ENCODE measurements at places on chromosomes 3 and 15.

- no peak for DNase-seq
Observed at GRCh38 chr3:66073464-66074141, 34.9 kb upstream of the MAGI1 start.

DNA sequence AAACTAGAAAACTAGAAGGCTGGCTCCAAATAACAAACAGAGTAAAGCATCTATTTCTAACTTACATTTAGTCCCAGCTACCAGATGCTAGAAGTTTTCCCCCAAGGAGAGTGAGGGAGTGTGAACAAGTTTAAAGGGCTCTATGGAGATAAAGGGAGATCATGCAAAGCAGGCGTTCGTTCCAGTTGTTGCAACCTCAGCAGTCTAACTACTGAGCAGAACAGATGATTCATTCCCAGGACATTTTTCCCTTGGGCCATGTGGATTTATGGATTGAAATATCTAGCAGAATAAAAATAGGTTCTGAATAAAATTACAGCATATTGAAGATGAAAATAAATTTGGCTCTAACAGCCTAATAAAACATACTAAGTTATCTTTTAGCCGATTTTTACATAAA is 154.8 kb upstream of the TTC14 start:
- no peak for DNase-seq

GRCh38 chr3:150681057-150681456 is 22.7 kb downstream of the ERICH6 start:
- no peak for DNase-seq

DNA sequence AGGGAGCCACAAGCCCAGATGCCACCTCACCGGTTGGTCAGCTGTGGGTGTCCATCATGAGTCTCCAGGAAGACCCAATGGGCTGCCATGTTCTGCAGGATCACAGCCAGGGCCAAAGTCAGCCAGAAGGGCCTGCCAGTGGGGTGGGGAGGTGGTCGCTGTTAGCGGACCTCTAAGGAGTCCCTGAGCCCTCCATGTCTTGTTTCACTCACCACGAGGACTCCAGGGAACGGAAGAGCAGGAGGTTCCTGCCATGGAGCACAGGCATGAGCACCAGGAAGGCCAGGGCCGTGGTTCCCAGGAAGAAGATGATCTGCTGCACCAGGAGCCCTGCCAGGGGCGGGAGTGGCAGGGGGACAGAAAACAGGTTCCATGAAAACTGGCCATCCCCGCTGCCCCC is 8.6 kb downstream of the ISLR start:
- no peak for DNase-seq

DNA sequence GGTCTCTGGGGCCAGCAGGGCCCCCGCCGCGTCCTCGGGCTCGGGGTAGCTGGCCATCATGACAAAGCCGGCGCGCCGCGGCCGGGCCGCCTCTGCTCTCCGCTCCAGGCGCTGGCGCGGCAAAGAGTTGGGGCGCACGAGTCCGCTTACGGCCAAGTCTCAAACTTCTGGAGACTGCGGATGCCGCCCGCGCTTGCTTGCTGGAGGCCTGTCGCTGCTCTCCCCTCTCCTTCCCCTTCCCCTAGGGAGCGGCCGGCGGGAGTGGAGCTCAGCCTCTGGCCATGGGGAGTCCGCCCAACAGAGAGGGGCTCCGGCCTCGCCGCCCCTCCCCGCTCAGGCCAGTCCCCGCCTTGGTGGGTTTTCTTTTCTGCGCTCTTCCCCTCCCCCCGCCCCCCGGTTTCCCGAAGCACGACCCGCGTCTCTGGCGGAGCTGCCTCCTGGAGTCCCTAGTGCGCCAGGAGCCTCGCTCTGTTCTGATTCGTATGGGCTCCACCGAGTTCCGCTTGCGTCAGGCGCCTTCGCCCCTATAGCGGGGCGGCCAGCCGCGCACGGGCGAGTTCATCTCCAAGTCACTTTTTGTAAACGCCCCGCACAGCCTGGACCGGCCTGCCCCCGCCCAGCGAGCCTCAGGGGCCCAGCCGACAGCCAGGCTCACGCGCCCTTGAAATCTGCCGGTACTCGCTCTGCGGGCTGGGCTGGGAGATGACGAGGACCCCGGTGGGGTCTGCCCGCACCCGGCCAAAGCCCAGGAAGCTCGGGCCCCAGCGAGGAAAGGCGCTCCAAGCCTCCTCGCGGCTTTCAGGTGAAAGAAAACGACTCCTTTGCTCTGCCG is at the start of the genes FOXL2 and FOXL2NB:
TSS of gene FOXL2 (minus strand) at position 475 of the 832 bp plus-strand sequence. CDS start at position 60, 415 bp downstream.
TSS of gene FOXL2NB (plus strand) at position 555 of the 832 bp plus-strand sequence. CDS start at position 703, 148 bp downstream.
- DNase-seq, result no peak

- no peak for DNase-seq
Observed at GRCh38 chr15:52114261-52115055, 1.9 kb upstream of the BCL2L10 start.

DNA sequence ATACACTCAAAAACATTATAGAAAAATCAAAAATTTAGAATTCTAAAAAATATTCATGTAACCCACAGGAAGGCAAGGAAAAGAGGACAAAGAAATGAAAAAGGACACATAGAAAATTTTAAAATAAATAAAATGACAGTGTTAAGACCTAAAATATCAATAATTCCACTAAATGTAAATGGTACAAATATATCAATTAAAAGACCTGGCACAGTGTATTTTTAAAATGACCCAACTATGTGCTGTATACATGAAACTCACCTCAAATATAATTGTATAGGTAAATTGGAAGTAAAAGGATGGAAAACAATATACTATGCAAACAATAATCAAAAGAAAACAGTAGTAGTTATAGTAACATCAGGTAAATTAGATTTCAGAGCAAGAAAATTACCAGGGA is 10.1 kb upstream of the FBXW12 start:
- DNase-seq, result no peak

- DNase-seq, result no peak
Observed at GRCh38 chr3:40985195-40985594, 214.1 kb upstream of the CTNNB1 start.

Measured in activated CD4-positive, alpha-beta T cell treated with anti-CD3 and anti-CD28 coated beads, Interleukin-2, amount 50 U/mL, for 4 hours (primary cell).